Left ventricle myocardium inferior (tissue), 1 donor: ENCODE measurements at places on chromosomes 13 and 19. TPM values are rescaled to one million over a fixed set of nuclear protein-coding genes. Genes with fewer than 3 reads are reported as not detected.

DNA sequence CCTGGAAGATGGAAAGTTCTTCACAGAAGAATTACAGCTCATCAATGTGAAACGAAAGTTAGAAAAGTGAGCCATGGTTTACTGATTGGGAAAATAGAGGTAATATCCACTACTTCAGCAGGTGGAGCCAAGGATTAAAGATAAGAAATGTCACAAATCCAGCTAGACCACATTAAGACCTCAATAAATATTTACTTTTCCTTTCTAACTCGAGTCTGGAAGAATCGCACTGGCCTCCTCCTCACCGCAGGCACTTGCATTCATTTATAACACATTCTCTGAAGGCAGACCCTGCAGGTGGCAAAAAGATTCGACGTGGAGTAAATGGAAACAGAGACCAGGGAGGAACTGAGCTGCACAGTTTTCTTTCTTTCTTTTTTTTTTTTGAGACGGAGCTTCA is 7.4 kb downstream of the SLC35E1 start:
- H3K27ac ChIP-seq, result no peak overlapping the region
- H3K4me1 ChIP-seq, result peaks cover 7% of the 10 kb centered on the region
- no peaks in the 10 kb centered on the region for H3K27me3 ChIP-seq
- H3K36me3 ChIP-seq, result peaks cover 84% of the 10 kb centered on the region
- H3K4me3 ChIP-seq, result no peak overlapping the region

DNA sequence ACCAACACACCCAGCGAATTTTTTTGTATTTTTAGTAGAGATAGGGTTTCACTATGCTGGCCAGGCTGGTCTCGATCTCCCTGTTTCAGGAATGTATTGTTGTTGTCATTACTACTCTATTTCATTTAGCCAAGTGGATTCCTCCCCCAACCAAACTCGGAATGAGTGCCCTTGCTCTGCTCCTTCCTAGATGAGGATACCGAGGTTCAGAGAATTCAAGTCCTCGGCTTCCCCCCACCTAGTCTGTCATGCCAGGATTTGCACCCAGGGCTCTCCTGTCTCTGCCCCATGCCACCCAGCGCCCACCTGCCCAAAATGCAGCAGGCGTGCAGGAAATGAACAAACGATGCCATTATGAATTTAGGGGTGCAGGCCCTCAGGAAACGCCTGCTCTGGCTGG is 3.5 kb upstream of the SPACA4 start:
- H3K4me3 ChIP-seq, result no peak overlapping the region
- H3K27me3 ChIP-seq, result peaks cover 31% of the 10 kb centered on the region
- no peaks in the 10 kb centered on the region for H3K36me3 ChIP-seq
- H3K27ac ChIP-seq, result no peak overlapping the region
- no peaks in the 10 kb centered on the region for H3K4me1 ChIP-seq

Gene PSG11
- not detected for total RNA-seq

DNA sequence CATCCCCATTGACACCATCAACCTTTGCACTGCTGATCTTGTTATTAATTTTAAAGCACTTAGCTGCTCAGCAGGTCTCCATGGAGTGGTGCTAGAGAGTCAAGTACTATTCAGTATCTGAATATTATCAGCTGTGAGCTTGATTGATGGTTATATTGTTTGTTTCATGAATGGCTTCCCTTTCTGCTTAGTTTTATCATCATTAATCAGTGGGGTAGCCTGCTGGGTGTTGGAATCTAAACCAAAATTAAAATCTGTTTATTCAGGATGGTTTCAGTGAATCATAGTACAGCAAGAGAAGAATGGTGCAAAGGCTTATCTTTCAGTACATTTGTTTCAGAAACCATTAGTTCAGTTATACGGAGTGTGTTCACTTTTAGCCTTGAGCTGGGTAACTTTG is 42.5 kb upstream of the SCEL start:
- no peaks in the 10 kb centered on the region for H3K27me3 ChIP-seq
- H3K27ac ChIP-seq, result no peak overlapping the region
- no peaks in the 10 kb centered on the region for H3K36me3 ChIP-seq
- DNase-seq, result no peak
- no peak overlapping the region for H3K4me3 ChIP-seq
- no peaks in the 10 kb centered on the region for H3K4me1 ChIP-seq

Gene YJEFN3
- total RNA-seq, result 7.8 TPM

- peaks cover 12% of the 10 kb centered on the region for H3K36me3 ChIP-seq
- H3K4me3 ChIP-seq, result no peak overlapping the region
Measured at GRCh38 chr13:42152495-42152894, 104.0 kb downstream of the DGKH start.

GRCh38 chr13:22592515-22592914 is 588.3 kb upstream of the SGCG start:
- no peaks in the 10 kb centered on the region for H3K36me3 ChIP-seq
- no peak overlapping the region for H3K27ac ChIP-seq
- DNase-seq, result no peak
- no peaks in the 10 kb centered on the region for H3K4me1 ChIP-seq
